MM.1S (cell line): ENCODE measurements at places on chromosomes 12 and 14.

GRCh38 chr12:9971181-9971580 lies at the start of gene CLEC12A:
TSS of gene CLEC12A (plus strand) at chr12:9971409. CDS start at chr12:9971597, 188 bp downstream.
- no peak for DNase-seq

GRCh38 chr12:95212586-95212985 lies 4.7 kb downstream of the FGD6 start:
- no peak for DNase-seq

GRCh38 chr12:41407232-41407799 lies 219.2 kb downstream of the PDZRN4 start:
- DNase-seq = no peak

GRCh38 chr14:76729258-76729657 lies 32.0 kb upstream of the VASH1 start:
- no peak for DNase-seq

- no peak for DNase-seq
Measured at GRCh38 chr12:113066813-113067400, 10.4 kb downstream of the DTX1 start.

DNA sequence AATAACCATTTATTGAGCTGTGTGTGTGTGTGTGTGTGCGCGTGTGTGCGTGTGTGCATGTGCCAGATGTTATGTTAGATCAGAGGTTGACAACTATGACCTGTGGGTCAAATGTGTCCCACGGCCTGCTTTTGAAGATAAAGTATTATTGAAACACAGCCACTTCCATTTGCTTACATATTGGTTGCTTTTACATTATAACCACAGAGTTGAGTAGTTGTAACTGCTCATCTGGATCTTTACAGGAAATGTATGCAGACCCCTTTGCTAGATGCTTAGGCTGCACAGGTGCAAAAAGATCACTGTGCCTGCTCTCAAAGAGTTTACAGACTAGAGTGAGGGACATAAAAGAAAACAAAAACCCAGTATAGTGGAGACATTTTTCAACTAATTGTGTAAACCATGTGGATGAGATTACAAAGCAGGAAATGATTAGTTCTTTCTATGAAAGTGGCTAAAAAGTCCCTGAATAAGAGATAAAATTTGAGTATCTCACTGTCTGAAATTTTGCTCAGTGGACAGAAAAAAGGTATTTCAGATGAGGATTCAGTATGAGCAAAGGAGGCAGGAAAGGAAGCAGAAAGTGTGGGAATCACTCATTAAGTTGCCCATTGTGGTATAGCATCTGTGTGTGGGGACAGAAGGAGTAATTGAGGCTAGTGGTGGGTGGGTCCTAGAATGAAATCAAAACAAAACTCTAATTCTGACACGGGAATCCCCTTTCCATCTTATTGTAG lies 188.4 kb downstream of the PAH start:
- DNase-seq = peak; percentile 29

GRCh38 chr14:24236689-24237462 lies 4.1 kb downstream of the GMPR2 start:
- no peak for DNase-seq

GRCh38 chr12:106301611-106302321 lies 767 bp upstream of the TCP11L2 start:
- peak; percentile 66 for DNase-seq

DNA sequence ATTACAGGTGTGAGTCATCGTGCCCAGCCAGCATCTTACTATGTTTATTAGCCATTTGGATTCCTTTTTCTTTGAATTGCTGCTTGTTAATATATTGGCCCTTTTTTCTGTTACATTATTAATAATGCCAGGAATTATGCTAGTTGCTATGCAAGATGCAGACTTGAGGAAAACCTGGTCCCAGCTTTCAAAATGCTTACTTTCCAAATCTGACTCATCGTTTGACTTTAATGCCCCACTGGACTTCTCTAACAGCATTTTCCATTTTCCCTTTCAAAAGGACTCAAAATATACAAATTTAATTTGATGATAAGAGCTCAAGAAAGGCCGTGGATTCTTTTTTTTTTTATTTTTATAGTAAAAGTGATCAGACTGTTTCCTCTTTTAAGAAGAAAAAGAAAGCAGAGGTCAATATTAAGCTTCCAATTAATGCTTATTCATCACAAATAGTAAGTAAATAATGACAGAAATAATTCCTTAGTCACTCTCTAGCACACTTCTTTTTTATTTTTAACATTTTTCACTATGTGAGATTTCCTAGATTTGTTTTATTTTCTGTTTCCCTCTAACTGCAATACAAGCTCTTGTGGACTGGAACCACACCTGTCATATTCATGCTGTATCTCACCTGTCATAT lies 146.1 kb upstream of the FGD4 start:
- DNase-seq = no peak

GRCh38 chr12:32419520-32419960 lies 20.2 kb downstream of the FGD4 start:
- DNase-seq = no peak
